ENCODE measurements at places on chromosomes 13 and 19.

GRCh38 chr13:80744147-80744914 is 403.4 kb upstream of the SPRY2 start:
- DNase-seq: no peak

DNA sequence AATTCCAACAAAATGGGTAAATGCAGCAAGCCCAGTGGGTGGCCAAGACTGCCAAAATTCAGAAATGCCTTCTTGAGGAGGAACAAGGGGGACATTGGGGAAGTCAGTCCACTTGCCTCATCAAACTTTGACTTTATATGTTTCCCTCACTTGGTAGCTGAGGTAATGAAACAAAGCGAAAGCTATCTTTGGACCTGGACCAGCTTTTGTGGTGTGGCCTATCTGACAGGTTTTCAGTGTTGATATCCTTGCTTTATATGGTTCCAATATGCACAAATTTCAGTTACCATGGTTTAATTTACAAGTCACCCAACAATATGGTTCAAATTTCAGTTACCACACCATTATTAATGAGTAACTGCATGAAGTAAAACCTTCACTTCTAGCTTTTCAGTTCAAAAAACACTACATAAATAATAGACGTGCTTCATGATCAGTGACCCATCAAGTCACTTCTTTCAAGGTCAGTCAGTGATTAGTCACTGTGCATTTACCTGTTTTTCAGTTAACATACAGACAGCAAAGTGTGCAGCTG is 17.7 kb upstream of the POU4F1 start:
- DNase-seq: no peak

DNA sequence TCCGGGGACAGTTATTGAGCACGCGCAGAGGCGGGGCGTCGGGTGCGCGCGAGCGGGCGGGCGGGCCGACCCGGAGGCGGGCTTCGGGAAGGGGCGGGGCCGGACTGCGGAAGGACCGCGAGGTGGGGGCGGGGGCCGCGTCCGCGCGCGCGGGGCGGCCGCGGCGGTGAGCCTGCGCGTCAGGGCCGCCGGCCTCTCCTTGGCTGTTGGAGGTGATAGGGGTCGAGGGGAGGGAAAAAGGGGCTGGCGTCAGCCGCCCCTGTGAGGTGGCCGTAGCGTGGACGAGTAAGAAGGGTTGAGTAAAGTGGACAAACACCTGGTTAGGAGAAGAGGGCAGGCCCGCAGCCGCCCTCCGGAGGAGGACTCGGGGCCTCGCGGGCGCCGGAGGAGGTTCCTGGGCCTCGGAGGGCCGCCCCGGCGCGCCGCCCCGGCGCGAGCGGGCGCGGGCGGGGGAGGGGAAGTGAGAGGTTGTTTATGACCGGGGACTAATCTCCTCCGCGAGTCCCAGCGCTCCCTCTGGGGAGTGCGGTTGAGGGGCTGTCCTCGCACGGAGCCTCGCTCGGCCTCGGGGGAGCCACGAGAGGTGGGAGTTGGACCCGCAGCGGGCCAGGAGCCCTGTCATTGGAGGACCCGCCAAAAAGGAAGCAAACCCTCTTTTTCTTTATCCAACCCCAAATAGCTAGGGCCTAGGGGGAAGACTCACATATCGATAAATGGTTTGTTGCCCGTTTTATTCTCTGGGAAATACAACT is 547 bp upstream of the INTS6 start:
- DNase-seq: peak; percentile 82

GRCh38 chr19:3627351-3627723 is 747 bp upstream of the CACTIN start:
- DNase-seq: no peak

- no peak for DNase-seq
These were observed 257 bp downstream of the KCTD12 start for GRCh38 chr13:76886005-76886291.

- no peak for DNase-seq
These were observed at the start of gene SPIB for GRCh38 chr19:50418176-50419021. Gene SPIB (plus strand): TSS chr19:50418938. CDS start chr19:50418963, 25 bp downstream.

DNA sequence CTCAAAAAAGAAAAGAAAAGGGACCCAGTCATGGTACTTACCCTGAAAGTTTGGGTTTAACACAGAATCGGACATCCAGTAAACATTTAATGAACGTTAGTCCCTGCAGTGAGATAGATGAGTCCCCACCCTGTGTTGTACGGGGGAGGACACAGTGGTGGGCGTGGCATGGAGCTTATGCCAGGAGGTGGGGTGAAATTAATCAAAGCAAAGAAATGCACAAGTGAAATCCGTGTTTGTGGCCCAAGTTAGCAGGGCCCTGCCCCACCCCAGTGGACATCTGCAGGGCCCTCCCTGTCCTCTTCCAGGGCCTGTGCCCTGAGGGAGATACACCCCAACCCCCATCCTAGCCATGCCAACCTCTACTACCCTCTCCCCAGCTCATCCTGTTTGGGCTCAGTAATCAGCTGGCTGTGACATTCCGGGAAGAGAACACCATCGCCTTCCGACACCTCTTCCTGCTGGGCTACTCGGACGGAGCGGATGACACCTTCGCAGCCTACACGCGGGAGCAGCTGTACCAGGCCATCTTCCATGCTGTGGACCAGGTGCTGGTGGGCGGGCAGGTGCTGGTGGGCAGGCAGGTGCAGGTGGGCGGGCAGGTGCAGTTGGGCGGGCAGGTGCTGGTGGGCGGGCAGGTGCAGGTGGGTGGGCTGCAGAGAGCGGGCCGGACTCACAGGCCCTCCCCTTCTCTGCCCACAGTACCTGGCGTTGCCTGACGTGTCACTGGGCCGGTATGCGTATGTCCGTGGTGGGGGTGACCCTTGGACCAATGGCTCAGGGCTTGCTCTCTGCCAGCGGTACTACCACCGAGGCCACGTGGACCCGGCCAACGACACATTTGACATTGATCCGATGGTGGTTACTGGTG is 3.9 kb downstream of the MCOLN1 start:
- DNase-seq: no peak

DNA sequence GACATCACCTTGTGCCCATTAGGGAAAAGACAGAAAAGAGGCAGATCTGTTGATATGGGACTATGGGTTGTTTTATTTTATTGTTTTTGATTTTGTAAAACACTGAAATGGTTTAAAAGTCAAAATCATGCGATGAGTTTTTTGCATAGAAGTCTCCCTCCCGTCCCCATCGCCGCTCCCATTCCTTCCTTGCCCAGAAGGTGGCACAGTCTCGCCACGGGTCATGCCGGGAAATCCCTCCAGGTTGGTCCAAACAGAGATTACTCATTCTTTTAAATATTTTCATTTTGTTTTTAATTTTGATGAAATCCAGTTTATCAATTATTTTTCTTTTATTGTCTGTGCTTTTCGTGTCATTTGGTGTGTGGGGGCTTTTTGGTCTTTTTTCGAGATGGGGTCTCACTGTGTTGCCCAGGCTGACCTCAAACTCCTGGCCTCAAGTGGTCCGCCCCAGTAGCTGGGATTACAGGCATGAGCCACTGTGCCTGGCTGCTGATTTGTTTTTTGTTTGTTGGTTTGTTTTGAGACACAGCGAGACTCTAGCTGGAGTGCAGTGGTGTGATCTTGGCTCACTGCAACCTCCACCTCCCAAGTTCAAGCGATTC is 9.2 kb downstream of the PGPEP1 start:
- peak; percentile 40 for DNase-seq

GRCh38 chr19:14979476-14980255 is at the start of gene SLC1A6:
Gene SLC1A6 (minus strand): TSS chr19:14979864. CDS start chr19:14972910, 6,954 bp downstream.
- no peak for DNase-seq

DNA sequence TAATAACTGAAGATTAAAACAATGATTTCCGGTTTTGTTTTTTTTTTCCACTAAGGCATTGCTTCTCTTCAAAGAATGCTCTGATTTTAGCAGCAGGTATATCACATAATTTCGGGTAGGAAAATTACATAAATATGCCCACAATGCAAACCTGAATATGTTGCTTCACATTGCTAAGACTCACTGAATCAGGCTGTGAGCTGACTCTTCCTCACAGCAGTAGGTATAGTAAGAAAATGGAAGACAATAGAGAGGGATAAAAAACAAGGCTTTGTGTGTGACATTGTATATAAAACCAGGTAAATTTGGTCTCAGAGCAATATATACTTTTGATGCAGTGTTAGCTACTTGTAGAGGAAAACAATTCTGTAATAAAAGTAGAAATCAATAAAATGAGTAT is 1355.0 kb downstream of the OLFM4 start:
- DNase-seq: no peak

DNA sequence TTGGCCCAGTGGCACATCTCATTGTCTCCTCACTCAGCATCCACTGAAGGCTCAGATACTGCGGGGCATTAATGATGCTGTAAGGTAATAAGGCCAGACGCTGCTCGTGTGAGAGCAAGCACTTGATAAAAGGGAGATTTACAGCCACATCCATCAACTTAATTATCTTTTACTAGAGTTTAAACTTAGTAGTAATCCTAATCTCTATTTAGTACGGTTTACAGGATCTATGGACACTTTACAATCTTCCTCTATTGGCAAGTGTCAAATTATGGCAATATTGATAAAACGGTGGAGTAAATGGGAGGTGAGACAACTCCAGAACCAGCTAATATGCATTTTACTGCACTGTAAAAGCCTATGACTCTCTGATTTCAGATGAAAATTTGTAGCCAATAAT is 192.7 kb upstream of the GPR12 start:
- no peak for DNase-seq

DNA sequence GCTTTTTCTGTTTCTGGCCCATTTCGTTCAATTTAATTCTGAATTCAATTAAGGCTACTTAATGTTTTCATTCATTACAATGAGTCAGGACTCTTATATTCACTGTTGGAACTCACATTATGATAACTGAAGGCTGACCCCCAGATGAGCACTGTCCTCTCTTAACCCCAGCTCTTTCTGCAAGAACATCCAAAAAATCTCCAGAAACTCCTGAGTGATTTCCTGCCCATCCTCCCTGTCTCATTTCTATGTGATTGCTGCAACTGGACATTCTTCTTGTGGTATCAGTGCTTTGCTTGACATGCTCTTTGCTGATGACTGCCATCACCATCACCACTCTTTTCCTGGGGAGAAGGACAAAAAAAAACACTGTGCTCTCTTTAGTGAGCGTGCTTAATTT is 240.3 kb downstream of the SPRY2 start:
- DNase-seq: no peak

DNA sequence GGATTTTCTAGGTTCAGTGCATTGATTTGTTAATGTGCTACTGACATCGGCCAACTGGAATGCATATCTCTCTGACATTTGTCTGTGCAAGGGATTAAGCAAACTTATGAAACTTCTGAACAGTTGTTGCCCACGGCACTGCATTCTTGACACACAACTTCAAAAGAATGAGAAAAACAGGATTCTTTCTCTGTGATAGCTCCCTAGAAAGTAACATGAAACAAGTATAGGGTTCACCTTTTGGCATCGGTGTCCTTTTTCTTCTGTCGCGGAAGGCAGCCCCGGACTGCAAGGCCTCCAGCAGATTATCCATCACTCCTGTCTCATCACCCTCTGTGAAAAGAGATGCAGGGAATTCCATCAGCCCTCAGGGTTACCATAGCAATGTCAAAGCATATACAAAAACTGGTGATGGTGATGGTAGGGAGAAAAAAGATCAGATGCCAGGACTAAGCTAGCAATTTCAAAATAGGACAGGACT is 389.2 kb downstream of the DIAPH3 start:
- DNase-seq: no peak

DNA sequence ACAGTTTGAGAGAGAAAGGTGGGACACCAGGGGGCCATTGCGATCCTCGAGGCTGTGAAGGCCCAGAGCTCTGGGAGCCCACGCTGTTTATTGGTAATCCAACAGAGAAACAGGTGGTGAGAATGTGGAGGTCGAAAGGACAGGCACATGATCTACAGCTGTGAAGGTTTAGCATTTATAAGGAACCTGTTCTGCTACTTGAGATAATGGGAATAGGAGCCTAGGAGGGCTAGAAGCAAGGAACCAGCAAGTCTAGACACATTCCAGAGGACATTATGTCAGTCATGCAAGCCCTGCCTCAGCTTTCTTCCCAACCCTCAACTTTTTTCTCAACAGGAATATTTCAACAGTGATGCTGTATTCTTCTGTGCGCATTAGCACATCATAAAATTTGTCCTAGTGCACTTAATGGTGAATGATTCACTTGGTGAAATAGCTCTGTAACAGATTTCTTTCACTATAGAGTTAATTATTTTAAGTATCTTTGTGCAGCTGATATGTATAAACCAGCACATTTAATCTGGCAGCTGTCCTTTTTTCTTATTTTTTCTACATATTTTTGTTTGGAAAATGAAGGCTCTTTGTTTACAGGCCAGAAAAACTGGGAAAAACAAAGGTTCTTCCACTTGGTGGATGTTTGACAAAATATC is 25.4 kb downstream of the ZNF90 start:
- DNase-seq: no peak

DNA sequence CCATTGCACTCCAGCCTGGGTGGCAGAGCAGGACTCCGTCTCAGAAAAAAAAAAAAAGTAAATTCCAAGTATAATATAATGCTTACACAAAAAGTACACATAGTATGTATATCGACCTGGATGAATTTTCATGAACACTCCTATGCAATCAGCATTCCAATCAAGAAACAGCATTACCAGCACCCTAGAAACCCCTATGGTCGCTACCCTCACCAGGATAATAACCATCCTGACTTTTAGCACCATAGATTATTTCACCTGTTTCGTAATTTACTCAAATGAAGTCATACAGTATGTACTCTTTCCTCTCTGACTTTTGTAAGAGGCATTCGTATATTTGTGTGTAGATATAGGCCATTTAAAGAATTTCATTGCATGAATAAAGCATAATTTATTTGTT is 47.6 kb downstream of the PCDH8 start:
- no peak for DNase-seq

DNA sequence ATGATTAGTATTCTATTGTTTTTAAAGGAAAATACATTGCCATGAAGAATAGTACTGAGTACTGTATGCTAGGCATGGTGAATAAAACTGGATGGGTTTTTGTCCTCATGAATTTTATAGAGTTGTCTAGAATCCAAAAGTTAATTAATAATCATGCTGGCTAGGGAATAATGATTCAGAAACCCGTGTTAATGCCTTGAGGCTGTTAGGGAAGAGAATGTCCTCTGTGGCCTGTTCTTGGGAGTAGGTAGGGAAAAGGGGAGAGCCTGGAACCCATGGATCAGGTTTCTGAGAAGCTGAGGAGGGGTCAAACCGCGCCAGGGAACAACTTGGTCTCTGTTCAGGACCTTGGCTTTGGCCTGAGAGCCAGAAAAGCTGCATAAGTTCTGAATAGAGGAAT is 1376.3 kb upstream of the SLC10A2 start:
- no peak for DNase-seq

GRCh38 chr13:47094734-47095434 is 198.0 kb upstream of the HTR2A start:
- no peak for DNase-seq

GRCh38 chr13:112625698-112626097 is 37.7 kb upstream of the TUBGCP3 start:
- no peak for DNase-seq

All from activated CD4-positive, CD25-positive, alpha-beta regulatory T cell treated with anti-CD3 and anti-CD28 coated beads, Interleukin-2, amount 50 U/mL, for 72 hours (primary cell).